ENCODE measurements at places on chromosomes 13 and 19.

- no peak for DNase-seq
Observed at GRCh38 chr19:19524053-19524452, 4.7 kb upstream of the YJEFN3 start.

- no peak for DNase-seq
Observed at GRCh38 chr19:49988433-49988832, 27.5 kb upstream of the SIGLEC11 start.

DNA sequence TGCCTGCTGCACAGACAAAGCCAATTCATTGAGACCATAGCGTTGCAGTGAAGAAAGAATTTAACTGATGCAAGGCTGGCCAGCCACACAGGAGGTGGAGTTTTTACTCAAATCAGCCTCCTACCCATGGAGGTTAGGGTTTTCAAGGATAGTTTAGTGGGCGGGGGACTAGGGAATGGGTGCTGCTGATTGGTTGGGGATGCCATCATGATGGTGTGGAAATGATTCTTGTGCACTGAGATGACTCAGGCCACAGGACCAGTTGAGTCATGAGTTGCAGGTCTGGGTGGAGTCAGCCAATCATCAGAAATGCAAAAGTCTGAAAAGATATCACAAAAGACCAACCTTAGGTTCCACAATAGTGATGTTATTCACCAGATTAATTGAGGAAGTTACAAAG is 359.6 kb downstream of the FOXO1 start:
- DNase-seq, result no peak

- DNase-seq, result no peak
Observed at GRCh38 chr13:75715601-75716523, 79.7 kb downstream of the LMO7 start.

GRCh38 chr19:31346184-31347059 is 2.8 kb downstream of the TSHZ3 start:
- no peak for DNase-seq

GRCh38 chr13:98942485-98942884 is 35.4 kb downstream of the DOCK9 start:
- DNase-seq, result no peak

- DNase-seq, result no peak
Observed at GRCh38 chr19:6470173-6470572, 6.1 kb downstream of the CRB3 start.

GRCh38 chr19:19737559-19738332 is 4.8 kb upstream of the ZNF14 start:
- no peak for DNase-seq

DNA sequence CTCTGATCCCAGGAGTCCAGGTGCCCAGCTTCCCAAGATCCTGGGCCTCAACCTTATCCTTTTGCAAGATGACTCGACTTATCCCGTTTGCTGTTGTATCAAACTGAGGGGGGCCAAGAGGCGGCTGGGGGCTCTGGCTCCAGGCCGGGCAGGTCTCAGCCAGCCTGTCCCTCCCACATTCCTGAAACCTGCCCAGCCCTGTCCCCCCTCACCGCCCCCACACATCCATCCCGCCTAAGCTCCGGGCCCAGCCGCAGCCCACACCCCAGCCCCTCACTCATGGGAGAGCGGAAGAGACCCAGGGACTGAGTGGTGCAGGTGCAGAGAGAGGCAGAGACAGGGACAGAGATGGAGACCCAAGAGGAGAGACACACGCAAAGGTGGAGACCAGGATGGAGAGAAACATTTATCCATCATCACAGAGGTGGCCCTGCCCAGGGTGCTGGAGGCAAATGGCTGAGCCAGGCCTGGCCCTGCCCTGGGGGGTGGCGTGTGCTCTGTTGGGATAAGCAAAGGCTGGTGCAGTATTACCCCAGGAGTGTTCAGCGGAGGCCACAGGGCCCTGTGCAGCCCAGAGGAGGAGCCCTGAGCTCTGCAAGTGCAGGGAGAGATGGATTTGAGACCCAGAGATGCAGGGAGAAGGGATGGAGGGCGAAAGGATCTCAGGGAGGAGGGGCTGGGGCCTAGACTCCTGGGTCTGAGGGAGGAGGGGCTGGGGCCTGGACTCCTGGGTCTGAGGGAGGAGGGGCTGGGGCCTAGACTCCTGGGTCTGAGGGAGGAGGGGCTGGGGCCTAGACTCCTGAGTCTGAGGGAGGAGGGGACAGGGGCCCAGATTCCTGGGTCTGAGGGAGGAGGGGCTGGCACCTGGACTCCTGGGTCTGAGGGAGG is 1.6 kb downstream of the BCAM start:
- no peak for DNase-seq

DNA sequence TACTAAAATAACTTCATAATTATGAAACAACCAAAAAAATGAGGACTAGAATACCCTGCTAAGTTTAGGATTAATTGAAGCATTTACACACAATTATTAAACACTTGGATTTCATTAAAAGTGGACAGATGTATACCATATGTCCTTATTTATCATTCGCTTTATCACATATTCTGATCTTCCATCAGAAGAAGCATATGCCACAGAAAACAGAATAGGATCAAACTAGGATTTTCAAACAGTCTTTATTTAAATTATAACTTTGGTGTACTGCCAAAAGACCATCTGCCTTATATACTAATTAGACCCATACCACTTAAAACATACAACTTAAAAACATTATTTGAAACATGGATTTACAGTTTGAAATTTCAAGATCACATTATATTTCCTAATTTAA is 727.1 kb upstream of the KLHL1 start:
- DNase-seq, result no peak

DNA sequence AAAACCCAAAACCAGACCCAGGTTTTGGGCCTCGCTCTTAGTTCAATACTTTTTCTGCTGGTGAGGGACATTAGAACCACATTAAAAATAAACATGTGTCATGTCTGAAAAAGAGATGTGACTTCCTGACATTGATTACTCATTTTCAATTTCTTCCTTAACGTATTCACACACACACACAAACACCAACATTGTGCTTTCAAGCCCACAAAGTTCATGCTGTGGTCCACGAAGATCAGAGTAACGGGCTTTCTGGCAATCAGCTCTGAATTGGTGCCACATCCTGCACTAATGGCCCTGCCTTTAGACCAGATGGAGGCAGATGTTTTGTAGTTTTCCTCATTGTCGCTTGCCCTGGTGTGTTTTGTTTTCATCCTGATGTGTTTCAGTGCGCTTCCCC is 47.9 kb upstream of the POMP start:
- no peak for DNase-seq

DNA sequence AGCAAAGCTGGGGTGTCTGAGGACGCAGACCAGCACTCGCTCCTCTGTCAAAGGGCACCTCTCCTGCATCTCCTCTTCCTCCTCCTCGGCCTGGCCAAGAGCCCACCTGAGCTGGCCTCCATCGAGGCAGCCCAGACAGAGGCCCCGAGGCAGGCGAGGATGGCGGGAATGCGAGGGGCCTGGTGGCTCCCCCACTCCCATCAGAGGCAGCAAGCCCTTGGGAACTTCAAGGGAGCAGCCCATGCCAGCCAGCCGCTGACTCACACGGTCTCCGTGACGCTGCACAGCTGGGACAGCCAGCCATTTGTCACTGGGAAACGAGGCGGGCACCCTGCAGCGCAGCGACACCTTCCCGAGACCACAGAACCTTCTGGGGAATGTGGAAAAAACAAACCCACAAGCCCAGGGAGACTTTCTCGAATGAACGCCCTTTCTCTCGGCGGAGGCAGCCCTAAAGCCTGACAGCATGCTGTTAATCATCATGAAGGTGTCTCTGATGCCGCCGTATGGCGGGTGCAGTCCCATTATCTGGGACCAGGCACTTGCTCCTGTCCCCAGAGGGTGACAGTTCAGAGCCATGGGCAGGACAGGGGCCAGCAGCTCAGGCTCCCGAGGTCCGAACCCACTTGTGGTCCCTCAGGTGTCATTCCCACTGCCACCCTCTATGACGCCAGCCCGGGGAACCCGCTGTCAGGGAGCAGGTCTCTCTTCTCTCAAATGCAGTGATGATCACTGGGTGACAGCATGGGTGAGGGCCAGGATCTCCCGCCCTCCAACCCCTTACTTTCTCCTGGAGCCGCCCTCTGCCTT is 53.0 kb downstream of the PEPD start:
- no peak for DNase-seq

- DNase-seq, result peak; percentile 30
Observed at GRCh38 chr19:6476155-6476895, 5.3 kb downstream of the DENND1C start.

DNA sequence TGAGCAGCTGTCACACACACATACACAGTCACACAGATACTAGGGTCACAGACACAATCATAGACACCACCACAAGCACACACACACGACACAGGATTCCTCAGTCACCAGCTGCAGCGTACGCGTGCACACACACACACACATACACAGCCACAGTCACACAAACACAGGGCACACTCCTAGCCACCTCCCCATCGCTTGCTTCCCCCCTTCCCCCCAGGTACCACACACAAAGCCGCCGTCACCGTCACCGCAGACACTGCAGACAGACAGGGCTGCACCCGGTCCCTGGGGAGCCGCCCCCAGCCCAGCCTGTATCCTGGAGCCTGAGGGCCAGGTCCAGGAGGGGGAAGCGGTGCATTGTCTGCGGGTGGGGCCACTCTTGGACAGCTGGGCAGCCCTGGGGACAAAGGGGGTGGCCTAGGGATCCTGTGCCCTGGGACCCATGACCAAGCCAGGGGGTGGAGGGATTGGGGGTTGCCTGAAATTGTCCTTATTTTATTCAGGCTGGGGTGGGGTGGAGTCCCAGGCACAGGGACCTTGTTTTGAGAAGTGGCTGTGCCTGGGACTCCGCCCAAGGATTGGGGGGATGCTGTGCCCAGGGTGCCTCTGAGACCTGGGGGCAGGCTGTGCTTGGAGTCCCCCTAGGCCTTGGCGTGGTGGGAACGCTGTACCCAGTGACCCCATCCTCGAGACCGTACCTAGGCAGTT is 957 bp downstream of the NUMBL start:
- DNase-seq, result peak; percentile 43

- no peak for DNase-seq
Observed at GRCh38 chr19:1409204-1410005, 2.0 kb downstream of the DAZAP1 start.

Data from ovary (tissue), 10 donors.